ENCODE measurements at places on chromosomes 12 and 14.
A peak's percentile ranks its signal among the peaks of the same experiment; 100 is the strongest.

DNA sequence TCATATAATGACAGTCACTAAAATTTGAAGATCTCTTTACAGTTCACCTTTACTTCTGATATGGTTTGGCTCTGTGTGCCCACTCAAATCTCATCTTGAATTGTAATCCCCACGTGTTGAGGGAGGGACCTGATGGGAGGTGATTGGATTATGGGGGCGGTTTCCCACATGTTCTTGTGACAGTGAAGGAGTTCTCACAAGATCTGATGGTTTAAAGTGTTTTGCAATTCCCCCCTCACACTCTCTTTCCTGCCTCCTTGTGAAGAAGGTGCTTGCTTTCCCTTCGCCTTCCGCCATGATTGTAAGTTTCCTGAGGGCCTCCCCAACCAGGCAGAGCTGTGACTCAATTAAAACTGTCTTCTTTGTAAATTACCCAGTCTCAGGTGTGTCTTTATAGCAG is 27.3 kb upstream of the CD9 start:
- DNase-seq = no peak

DNA sequence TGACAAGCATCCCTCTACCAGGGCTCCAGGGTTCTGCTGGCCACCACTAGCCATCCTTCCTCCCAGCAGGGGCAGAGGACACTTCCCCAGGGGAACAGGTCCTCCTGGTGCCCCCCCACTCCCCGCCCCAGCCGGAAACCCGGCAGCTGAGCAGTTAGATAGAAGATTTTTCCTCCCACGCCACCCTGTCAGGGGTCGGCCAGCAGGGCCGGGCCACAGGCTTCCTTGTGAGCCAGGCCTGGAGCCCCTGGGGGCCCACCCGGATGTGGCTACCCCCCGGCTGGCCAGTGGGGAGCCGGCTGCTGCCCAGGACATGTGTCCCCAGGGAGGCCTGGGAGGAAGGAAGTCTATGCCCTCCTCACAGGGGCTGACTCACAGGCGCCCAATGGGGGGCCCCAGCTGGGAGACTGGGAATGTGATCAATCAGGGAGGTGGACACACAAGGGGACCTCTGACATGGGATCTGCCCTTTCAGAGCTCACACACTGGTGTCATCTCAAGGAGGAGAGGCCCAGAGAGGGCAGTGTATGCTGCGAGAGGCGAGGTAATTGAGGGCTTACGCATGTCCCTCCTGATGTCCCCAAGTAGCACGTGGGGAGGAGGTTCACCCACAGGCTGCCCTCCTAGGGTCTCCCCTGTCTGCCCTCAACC is 4.2 kb downstream of the SH2B3 start:
- DNase-seq = no peak

- peak; percentile 79 for DNase-seq
Measured at GRCh38 chr14:70416725-70417349, at the start of gene SYNJ2BP. TSS of gene SYNJ2BP (minus strand) at chr14:70417090. CDS start at chr14:70416963, 127 bp downstream.

GRCh38 chr14:41505491-41505890 is 101.2 kb upstream of the LRFN5 start:
- no peak for DNase-seq

- DNase-seq = no peak
Measured at GRCh38 chr12:4274396-4275015, 944 bp downstream of the CCND2 start.

DNA sequence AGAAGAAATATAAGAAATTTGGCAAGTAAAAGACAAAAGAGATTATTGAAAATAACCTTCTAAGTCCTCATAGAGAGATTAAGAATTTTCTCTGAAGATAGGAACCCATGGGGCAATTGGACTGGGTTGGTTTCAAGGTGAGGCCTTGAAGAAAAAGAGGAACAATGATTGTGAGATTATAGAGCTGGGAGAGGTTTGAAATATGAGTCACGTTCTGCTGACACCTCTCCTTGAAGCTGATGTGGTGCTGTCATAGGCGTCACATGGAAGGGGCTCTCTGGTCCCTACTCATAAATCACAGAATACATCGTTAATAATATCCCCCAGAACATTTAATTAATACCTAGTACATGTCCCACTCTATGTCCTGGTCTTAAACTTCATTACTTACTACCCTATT is 227.6 kb upstream of the PDE3A start:
- DNase-seq = no peak

DNA sequence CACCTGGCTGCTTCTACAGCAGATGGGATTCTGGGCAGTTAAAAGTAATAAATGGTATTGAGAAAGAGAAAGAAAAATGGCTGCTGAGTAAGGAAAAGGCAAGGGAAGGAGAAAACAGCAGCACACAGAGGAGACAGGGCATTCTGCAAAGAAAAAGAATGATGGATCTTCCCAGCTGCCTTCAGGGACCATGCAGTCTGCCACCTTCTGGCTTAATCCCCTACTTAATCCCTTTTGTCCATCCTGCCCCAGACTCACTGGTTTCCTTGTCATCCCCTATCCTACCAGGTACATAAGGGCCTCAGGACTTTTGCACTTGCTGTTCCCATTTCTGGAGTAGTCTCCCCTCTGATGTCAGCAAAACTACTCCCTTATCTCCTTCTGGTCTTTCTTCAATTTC is 107.6 kb downstream of the GAS2L3 start:
- no peak for DNase-seq

GRCh38 chr14:33475623-33476022 is 475.3 kb downstream of the EGLN3 start:
- DNase-seq = no peak

DNA sequence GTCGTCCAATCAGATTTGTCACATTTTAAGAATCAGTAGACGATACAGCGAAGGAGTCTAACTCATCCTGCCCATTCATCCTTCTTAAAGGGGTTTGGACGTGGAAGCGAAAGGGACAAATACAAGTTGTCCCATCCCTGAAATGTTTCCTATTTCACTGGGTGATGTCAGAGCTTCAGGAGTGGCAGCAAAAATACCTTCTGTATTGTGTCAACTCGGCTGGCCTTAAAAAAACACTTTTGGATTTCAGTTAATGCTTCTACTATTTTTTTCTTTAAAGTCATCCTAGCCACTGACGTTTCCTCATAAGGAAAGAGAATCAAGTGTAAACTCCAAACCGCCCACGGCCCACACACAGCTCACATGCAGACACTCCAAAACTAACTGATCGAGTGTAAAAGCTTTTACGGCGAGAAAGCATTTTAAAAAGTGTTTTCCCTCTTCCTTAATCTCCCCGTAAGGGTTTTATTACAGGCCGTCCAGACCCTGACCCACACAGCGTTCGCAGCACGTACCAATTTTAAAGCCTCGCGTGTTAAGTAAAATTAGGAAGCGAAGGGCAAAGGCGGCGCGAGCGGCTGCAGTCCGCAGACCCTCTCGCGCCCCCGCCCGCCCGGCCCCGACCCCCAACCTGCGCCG is 593 bp downstream of the CFL2 start:
- DNase-seq = no peak

- no peak for DNase-seq
Measured at GRCh38 chr12:79174626-79175025, 310.1 kb downstream of the SYT1 start.

- no peak for DNase-seq
Measured at GRCh38 chr14:91317381-91318308, 73.1 kb upstream of the GPR68 start.

DNA sequence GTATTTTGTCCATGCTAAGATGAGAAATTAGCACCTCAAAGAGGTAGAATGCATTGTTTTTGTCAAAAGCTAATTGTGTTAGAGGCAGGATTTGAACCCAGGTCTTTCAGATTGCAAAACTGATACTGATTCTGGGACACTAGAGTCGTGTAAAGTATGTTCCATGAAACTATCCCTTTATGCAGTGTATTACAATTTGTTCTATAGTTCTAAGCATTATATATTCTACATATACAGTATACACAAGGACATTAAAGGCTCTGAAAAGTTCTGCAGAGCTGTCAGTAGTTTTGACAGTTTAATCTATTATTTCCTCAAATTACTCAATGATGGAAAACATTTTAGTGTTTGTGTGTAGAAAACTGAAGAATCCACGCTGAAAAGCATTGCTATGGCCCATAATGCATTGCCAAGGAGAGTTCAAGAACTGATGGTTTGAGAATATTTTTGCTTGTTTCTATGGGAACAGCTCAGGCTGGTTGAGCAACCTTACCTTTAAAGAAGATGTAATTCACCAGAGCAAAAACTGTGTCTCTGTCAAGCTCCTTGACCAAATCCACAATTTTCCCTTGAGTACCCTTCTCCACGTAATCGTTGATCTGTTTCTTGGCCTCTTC is 6.2 kb downstream of the SERPINA1 start:
- no peak for DNase-seq

DNA sequence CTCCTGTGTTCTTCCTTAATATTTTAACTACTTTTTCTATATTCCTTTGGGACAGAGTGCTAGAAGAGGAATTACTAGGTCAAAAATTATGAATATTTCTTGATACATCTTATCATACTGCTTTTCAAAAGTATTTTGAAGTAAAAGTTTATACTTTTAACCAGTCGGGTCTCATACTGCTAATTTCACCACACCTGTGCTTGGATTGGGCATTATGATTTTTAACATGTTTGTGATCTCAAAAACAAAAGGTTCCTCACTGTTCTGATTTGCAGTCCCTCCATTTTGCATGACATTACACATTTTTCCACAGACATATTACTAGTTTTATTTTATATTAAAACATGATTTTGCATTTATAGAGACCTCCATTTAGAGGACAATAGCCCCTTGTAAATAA is 32.9 kb downstream of the MRPL42 start:
- DNase-seq = no peak

All from HuH-7 (cell line).